ENCODE measurements at places on chromosomes 2 and 18.

GRCh38 chr2:189799531-189799930 is 15.3 kb downstream of the PMS1 start:
- DNase-seq = no peak

GRCh38 chr2:227853765-227854271 is 17.6 kb upstream of the DAW1 start:
- DNase-seq = no peak

- DNase-seq = no peak
Measured at GRCh38 chr2:30188292-30188691, 41.5 kb downstream of the YPEL5 start.

DNA sequence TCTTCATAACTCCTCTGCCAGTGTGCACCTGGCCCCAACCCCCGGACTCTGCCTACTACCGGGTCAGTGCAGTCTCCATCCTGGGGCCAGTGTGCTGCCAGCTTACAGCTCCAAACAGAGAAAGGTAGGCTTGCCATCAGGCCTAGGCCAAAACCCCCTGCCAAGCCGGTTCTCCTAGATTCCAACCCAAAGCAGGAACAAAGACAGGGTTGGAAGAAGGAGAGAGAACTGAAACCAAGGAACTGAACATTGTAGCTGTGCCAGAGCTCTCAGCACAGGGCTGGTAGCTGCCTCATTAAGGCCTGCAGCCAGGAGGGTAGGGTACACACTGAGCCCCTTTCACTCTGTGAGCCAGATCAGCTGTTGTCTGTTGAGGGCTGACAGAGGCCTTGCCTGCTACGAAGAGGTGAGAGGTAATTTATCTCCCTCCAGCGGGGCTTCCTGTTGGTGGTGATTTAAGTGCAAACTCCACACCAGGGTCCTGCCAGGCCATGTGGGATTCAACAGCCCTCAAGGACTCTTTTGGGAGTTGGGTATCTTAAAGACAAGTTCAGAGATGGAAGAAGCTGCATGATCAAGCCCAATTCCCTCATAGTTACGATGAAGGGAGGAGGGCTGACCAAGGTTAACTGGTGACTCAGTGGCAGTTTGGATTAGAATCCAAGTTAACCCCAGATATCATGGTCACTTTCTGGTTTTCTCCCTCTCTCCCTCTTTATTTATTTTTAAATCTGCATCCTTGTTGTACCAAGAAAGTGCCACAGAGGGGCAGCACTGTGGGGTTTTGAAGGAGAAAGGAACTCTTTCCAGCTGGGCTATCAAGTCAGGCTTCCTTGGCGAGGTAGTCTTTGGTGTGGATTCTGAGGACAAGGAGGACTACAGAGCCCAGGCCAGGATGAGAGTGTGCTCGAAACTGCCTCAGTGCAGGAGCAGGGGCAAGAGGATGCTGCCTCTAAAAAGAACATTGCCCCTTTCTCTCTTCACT is 48.1 kb downstream of the CYRIA start:
- no peak for DNase-seq

- no peak for DNase-seq
Measured at GRCh38 chr18:39462436-39462835, 1896.8 kb upstream of the CELF4 start.

DNA sequence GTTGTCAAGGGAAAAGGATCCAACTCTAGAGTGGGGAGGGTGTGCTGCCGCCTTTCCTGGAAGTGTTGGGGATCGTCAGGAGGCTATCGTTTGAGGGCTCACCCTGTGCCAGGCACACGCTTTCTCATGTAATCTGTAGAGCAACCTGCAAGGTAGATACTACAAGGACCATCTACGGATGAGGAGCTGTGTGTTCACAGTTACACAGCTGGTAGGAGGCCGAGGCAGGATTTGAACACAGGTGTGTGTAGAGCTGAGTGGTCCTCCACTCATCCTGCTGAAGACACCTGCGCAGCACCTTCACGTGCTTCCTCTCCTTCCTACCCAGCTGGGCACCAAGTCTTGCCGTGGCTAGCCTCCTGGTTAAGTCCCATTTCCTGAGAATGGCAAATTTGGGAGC is 68.3 kb downstream of the MARCO start:
- no peak for DNase-seq

DNA sequence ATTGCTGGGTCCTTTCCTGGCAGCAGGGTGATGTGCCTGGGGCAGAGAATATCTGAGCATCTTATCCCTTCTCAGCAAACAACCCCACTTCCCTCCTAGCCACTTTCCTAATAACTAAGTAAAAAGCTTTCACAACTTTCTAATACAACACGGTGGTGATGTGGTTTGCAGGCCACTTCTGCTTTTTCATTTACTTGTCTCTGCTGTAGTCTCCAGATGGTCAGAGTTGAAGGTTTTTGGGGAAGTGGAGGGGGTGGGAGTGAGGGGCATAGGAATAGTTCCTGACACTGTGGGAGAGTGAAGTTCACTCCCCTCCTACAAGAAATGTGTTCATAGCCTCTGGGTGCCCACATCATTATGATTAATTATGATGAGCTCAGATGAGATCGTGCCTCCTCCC is 11.6 kb downstream of the OXER1 start:
- no peak for DNase-seq

DNA sequence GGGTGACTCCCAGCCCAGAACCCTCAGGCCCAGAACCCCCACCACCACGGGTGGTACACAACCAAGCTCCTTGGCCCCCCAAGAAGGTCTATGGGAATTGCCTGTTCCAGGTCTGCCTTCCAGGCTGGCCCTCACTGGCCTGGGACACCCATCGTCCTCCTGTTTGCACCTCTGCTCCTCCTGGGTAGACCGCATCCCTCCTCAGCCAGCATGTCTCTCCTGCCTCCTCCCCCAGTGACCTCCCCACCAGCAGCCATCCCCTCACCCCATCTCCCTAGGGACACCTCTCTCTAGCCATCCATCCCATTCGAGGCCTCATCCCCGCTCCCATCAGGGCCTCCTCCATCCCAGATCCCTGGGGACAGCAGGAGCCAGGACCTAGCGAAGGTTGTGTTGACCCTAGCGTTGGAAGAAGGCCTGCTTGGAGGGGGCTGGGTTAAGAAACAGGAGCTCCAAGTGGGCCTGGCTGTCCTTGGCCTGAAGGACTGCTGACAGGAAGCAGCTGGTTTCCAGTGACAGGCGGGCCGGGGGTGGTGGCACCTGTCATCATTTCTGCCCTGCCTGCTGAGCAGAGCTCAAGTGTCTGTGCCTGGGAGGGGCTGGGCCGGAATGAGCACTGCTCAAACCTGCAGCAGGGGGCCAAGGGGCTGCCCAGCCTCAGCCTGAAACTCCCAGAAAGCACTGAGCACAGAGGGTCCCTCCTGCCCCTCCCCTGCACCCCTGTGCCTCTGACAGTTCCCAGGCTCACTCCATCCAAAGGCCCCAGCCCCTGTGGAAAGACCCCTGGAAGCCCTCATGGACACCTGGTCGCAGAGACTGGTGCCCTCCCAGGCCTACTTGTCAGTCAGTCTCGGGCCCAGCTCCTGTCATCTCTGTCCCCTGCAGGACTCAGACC is 96.0 kb upstream of the OTOS start:
- peak; percentile 12 for DNase-seq

DNA sequence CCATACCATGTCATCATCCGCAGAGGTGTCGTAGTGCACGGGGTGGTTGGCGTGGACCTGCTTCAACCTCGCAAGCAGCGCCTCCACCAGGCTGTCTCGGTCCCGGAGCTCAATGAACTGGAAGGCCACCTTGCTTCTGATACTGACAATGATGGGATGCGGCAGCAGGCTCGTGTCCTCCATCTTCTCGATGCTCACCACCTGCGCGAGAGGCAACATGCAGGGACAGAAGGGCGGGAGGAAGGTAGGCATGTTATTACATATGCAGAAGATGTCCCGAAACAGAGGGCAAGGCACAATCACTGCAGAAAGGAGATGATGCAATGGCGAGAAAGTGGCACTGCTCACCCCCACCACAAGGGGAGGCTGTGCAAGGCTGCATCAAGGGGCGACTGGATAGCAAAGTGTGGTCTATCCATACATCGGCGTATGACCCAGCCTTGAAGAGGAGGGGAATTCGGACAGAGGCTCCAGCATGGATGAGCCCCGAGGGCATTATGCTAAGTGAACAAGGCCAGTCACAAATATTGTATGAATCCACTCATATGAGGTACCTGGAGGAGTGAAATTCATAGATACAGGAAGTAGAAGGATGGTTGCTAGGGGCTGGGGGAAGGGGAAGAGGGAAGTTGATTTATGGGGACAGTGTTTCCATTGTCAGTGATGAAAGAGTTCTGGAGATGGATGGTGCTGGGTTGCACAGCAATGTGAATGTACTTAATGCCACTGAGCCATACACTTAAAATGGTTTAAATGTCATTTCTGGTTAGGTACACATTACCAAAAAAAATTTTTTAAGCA is 36.6 kb downstream of the RPL31 start:
- DNase-seq = peak; percentile 37

- no peak for DNase-seq
Measured at GRCh38 chr2:205367331-205367935, 314.9 kb upstream of the NRP2 start.

DNA sequence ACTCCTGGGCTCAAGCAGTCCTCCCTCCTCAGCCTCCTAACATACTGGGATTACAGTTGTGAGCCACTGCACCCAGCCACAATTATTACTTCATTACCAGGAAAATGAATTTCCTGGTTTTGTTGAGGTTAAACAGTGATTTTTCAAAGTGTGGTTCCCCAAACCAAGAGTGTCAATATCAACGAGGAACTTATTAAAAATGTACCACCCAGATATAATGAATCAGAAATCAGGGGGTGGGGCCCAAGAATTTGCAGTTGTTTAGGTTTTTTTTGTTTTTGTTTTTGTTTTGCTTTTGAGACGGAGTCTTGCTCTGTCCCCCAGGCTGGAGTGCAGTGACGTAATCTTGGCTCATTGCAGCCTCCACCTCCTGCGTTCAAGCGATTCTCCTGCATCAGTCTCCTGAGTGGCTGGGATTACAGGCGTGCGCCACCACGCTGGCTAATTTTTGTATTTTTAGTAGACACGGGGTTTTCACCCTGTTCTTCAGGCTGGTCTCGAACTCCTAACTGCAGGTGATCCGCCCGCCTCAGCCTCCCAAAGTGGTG is 94.1 kb downstream of the WDSUB1 start:
- DNase-seq = no peak

- no peak for DNase-seq
Measured at GRCh38 chr18:27653247-27653646, 468.1 kb upstream of the CHST9 start.

DNA sequence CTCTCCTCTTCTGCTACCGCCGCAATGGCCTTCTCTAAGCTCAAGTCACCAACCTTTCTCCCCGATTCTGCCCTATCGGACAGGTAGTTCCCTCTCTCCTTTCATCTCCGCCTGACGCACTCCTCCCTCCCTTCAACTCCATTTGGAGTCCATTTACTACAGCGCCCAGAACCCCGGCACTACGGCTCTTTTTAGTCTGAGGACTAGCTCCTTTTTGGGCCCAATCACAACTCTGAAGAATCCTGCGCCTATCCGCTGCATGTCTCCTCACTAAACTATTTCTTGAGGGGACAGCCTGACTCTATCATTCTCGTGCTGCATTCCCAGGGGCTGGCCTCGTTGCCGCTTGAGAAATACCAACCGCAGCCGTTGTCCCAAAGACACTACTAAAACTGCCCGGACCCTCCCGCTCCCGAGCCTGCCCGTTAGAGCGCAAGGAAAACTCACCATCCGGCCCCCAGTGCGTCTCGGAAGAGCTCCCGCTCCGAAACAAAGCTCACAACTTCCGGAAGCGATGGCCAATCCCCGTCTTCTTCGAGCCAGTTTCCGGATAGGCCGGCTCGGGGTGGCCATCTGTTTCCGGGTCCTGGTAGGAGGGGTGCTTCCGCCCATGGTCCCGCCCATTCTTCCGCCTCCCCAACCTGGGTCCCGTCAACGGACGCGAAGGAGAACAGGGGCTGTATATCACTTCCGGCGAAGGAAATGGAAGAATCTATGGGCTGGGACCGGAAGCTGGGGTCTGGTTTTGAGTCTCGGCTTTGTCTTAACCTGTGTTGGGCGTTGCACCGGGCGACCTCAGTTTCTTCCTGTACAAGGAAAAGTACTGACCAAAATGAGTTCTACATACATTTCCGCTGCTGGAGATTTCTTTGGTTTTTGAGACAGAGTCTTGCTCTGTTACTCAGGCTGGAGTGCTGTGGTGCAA is at the start of gene TPRKB:
TPRKB (minus strand) TSS at position 491 of the 925 bp plus-strand sequence. CDS start 2,776 bp downstream, outside the sequence.
- DNase-seq = peak; percentile 98

DNA sequence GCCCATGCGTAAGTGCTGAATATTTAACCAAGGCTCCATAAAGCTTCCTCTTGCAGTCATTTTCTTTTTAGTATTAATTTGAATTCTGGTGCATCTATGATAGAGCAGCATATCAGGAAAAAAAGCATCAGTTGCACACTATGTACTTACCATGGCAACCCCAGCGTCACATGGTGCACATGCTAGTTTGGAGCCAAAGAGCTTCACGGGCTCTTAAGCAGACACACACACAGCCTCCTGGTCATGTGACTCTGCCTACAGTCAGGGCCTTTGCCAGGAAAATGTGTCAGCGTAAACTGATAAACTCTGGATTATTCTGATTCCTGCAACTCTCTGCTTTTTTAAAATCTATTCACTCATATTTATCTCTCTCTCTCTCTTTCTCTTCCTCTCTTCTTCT is 30.2 kb downstream of the NYAP2 start:
- DNase-seq = no peak

DNA sequence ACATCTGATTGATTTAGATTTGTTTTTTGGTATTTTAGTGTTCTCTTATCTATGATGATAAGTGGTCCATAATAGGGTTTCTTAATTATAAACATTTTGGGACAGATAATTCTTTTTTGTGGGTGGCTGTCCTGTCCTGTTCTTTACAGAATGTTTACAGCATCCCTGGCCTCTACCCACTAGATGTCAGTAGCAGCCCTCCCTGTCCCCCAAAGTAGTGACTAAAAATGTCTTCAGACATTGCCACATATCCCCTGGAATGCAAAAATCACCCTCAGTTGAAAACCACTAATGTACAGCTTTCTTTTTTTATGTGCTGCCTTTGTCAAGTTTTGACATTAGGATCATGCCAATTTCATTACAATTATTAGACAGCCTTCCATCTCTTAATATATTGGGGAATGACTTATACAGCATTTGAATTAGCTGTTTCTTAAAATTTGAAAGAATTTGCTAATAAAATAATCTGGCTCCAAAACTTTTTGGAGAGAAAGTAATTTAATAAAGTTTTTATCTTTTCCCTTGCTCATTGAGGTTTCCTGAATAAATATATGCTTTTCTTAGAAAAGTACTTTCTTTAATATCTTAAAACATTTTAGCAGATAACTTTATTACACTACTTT is 19.5 kb downstream of the WIPF1 start:
- DNase-seq = peak; percentile 49

DNA sequence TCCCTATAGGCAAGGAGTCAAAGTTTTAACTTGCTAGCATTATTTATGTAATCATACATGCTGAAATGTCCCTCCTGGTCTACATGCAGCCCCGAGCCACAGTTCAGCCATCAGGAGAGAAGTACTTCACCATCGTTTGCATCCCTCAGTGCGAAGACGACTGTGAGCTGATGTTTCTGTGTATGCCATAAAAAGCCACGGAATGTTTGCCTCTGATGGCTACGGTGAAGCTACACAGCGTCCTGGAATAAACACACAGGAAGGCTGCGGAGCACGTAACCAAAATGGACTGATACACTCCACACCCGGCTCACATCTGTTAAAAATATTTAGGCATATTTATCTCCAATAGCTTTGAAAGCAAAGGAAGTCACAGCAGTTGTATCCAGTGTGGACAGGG is 4.3 kb upstream of the SALL3 start:
- DNase-seq = no peak

Measured in activated T-cell treated with anti-CD3 and anti-CD28 coated beads, Interleukin-2, amount 50 U/mL, for 72 hours (primary cell).